ENCODE measurements at places on chromosomes 5 and 9. TPM values are rescaled to one million over a fixed set of nuclear protein-coding genes. Genes with fewer than 3 reads are reported as not detected.

- H3K27ac ChIP-seq: no peak overlapping the region
- H3K4me3 ChIP-seq: no peak overlapping the region
- peaks cover 16% of the 10 kb centered on the region for H3K4me1 ChIP-seq
- H3K36me3 ChIP-seq: no peaks in the 10 kb centered on the region
These were observed 80.0 kb upstream of the LRRTM2 start for GRCh38 chr5:138955013-138955660.

- no peak overlapping the region for H3K4me3 ChIP-seq
- peak; percentile 75 for DNase-seq
- no peaks in the 10 kb centered on the region for H3K4me1 ChIP-seq
- H3K36me3 ChIP-seq: no peaks in the 10 kb centered on the region
These were observed 166.8 kb downstream of the ARHGEF28 start for GRCh38 chr5:73792687-73793320.

Gene TBCA
- total RNA-seq: 168 TPM

Gene GZMA
- 356 TPM for total RNA-seq
